Midbrain (tissue), 1 donor: ENCODE measurements at places on chromosomes 12 and 14.

- DNase-seq, result no peak
These were observed 30.9 kb downstream of the SLC2A3 start for GRCh38 chr12:7905071-7905470.

DNA sequence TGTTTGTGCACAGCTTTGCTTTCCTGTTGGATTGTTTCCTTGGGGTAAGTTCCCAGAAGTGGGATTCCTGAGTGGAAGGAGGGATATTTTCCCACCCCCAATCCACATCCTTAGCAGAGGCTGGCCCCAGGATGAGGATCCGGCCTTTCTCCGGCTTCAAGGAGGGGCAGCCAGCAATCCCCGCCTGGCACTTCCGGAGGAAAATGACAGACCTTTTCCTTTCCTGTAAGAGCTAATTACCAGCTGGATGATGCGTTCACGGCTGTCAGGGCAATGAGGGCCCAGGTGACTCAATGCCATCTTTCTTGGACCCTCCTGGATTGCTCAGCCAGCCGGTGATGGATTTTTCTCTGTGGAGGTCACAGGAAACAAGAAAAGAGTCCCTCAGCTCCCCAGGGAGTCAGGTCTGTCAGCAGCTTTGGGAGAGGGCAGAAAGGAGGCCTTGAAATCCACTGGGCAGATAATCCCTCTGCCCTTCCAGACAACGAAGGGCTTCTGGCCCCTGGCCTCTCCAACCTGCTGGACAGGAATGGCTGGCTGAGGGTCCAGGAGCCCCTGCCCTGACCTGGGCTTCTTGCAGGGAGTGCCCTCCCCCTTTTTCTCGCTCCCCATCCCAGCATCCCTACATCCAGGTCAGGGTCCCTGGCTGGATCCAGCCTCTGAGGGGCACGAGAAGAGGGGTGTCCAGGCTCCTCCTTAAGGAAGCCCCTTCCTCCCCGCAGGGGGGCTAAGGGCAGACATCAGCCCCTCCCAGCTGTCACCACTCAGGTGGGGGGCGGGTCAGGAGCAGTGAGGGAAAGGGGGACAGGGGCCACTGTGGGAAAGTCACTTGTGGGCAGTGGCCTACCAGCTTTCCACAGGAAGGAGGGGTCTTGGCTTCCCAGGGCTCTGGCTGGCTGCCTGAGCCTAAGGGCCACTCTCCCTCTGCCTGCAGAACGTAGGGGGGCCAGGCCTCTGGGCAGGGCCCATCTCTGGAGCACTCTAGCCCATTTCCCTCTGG is 16.1 kb upstream of the CCDC85C start:
- DNase-seq, result no peak

- DNase-seq, result no peak
These were observed 126.0 kb downstream of the NTF3 start for GRCh38 chr12:5557906-5558305.

GRCh38 chr12:47980779-47981495 is 17.5 kb downstream of the TMEM106C start:
- DNase-seq, result no peak

- no peak for DNase-seq
These were observed 60.9 kb upstream of the RFLNA start for GRCh38 chr12:124233846-124234640.

DNA sequence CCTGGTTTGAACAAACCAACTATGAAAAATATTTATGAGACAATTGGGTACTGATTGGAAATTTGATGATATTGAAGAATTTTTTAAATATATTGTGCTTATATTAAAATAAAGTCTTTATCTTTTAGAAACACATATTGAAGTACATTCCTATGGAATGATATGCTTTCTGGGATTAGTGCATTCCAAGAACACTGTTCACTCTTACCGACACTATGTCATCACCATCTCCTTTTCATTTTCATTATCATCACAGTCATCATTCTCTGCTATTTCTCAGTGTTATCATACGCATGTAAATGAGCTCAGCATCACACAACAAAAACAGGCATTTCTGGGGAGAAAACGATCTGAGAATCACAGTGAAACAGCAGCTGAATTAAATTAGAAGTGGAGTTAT is 513.3 kb upstream of the CCDC196 start:
- no peak for DNase-seq

DNA sequence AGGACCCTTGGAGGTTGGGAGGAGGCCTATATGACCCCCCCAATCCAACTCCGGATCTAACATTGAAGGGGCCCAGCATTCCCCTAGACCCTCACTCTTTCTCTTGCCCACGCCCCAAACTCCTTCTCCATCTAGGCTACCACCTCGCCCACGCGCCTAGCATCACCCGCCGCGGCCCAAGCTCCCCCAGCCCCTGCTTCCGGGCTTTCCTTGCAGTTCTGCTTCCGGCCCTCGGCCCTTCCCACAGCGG is 445 bp downstream of the CERS5 start:
- no peak for DNase-seq

DNA sequence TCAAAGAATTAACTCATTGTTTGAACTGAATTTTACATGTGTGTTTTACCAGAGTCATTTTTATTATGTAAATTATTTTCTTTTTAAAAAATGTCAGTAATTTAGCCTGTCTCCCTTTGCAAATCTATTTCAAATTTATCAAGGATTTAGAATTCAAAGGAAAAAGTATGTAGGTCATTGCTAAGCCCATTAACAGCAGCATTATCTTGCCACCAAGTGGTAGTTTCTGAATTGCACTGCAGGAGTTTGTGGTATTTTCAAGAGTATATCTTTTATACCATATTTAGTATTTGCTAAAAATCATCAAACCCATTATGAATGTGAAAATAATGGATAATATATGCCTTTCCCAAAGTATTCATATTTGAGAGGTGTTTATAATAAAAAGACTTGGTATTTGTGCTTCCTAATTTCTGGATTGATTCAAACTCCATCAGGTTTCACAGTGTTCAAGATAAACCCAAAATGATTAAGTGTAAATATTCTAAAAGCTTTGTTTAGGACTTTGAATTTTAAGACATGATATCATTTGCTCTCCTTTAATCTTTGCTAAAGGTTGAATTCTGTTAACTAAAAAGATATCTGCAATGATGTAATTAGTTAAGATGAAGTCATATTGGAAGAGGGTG is 711.4 kb downstream of the FSCB start:
- DNase-seq, result peak; percentile 22

DNA sequence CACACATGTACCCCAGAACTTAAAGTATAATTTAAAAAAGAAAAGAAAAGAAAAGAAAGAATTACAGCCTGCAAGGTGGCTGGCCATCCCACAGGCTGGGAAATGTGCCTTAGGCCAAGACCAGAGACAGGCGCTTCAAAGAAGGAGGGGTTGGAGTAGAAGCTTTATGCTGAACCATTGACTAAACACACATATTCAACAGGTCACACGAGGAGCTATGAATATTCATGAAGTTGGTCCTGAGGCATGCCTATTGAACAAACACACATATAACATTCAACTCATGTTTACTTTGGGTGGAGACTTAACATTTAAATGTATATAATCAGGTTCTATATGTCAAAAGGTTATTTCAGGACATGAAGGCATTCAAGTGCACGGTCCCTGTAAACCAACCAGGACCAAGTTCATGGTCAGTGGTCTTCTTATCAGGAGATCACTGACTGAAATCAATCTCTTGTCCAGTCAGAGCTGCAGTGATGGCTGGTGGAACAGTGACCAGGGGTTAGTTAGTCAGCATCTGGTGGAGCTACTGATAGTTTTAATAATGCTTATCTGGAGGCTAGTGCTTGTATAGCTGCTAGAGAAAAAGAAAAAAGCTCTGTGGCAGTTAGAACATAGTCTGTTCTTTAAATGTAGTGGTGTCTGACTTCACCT is 35.6 kb upstream of the ITPR2 start:
- DNase-seq, result no peak

DNA sequence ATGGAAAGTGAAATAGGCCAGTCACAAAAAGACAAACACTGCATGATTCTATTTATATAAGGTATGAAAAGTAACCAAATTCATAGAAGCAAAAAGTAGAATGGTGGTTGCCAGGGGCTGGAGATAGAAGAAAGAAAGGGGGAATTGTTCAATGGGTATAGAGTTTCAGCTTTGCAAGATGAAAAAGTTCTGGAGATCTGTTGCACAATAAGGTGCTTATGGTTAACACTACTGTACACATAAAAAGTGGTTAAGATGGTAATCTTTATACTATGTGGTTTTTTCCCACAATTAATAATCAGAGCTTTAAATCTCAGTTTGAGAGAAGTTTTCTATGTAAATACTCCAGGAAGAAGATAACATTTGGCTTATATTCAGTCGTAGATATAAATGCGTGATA is 73.4 kb downstream of the SLC38A4 start:
- no peak for DNase-seq

- DNase-seq, result no peak
These were observed 471.2 kb upstream of the PRICKLE1 start for GRCh38 chr12:43060742-43061141.

- no peak for DNase-seq
These were observed 44.5 kb upstream of the ESRRB start for GRCh38 chr14:76331328-76332011.

DNA sequence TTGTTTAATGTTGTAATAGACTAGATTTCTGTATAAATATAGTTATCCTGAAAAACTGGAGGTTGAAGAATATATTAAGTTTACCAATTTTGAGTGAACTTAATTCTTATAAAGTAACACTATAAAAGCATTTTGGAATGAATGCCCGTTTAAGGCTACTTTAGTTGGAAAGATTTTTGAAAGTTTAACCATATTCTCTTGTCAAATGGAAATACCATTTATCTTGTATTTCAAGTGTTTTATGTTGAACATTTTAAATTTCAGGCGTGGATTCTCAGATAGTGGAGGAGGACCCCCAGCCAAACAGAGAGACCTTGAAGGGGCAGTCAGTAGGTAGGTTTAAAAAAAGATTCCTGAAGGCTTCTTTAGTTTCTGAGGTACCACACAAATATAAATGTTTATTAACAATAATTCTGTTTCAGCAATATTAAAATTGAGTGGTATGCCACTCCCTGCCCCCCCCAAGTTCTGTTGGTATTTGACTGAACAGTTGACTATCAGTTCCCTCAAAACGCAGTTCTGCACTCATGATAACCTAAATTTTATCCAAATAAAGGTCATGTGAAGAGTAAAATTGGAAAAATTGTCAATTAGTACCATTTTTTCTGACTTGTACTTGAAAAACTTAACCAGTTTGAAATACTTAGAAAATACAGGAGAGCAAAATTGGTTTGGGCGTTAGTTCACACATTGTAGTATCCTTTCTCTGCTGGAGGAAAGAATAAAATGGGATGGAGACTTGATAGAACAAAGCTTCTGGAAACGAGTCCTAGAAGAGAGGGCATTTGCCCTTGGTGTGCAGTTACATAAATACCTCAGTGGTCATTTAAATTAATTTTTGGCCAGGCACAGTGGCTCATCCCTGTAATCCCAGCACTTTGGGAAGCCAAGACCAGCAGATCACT is 1.5 kb downstream of the PNN start:
- no peak for DNase-seq

- DNase-seq, result no peak
These were observed 3.7 kb upstream of the MDP1 start for GRCh38 chr14:24219521-24219920.

DNA sequence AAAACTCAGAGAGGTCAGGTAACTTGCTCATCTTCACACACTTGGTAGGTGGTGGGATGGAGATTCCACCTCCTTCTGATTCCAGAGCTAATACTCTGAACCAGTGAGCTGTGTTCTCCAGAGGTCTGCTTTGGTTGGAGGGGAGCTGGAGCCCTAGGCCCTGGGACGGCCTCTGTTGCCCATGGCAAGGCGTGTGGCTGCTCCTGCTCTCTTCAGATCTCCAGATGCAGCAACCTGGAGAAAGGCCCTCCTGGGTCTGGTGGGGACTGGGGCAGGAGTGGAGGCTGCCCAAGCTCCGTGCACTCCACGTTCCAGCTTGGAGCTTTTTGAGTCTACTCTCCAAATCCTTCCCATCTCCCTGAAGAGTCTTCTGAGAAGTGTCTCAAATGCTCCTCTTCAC is 10.7 kb downstream of the CCND2 start:
- DNase-seq, result no peak

DNA sequence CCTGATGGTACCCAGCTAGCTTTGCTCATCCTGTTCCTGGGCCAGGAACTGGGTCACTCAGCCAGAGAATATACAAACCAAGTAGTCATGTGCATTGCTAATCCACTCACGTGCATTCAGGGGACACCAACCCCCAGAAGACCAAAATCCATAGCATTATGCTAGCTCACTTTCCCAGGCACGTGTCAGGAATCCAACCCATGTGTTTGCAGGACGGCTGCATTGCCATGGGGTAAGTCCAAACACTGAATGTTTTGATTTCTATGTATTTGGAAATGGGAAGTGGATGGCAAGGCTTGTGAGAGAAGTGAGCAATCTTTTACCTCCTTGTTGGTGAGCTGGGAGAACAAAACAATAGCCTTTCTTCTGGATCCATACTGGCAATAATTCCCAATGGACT is 87.1 kb upstream of the FOXN3 start:
- no peak for DNase-seq

GRCh38 chr14:92729634-92730358 is 18.6 kb downstream of the LGMN start:
- no peak for DNase-seq
